CD8-positive, alpha-beta T cell (primary cell): ENCODE measurements at places on chromosomes 4 and X.

DNA sequence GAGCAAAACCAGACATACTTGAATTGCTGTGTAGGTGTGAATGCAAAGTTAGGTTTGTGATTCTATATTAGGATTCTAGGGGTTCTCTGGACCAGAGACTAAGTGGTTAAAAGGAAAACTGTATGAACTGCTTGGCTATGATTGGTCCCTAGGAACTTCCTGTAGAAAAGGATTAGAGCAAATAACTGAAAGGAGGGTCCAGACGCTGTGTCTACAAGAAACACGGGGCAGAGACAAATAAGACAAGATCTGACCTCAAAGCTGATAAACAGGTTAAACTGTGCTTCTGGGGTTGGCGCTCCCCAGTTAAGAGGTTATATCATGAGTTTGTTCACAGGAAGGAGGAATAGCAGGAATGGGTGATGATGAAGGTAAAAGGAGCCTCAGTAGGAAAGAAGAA is 183.6 kb downstream of the MGST2 start:
- DNase-seq: no peak

DNA sequence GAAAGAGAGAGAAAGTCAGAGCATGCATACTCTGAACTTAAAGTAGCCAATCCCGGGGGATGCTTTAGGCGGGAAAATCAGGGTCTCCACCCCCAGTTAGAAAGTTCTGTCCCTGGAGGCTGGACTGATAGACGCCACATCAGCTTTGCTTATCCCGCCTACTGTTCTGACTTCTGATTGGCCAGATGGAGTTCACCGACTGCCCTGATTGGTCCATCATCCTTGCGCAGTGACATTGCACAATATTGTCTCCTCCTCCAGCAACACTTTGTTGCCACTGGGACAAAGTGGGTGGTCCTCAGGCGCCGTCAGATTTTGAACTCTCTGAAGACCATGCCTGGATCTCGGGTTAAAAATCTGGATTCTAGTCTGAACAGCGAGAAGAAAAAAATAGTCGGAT is 50.3 kb downstream of the SSX3 start:
- no peak for DNase-seq

- DNase-seq: no peak
Observed at GRCh38 chr4:30413915-30414314, 306.3 kb upstream of the PCDH7 start.

GRCh38 chr4:137448402-137448801 is 83.9 kb downstream of the PCDH18 start:
- no peak for DNase-seq

DNA sequence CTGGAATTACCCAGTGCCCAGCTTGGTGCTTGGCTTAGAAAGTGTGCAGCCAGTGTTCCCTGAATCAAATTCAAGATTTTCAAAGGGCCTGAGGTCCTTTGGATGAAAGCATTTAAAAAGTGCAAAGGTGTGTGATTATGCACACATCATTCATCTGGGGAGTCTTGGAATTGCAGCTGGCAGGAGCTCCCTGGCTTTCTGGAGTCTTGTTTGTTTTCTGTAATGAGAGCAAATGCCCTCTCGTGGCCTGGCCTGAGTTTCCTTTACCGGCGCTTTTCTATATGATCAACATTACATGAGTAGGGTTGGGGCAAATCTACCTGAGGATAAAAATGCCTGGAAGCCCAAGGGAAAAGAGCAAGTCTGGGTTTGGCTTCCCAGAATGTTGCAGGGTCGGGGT is 24.6 kb upstream of the SORCS2 start:
- DNase-seq: no peak

- no peak for DNase-seq
Observed at GRCh38 chr4:141119071-141119470, 14.2 kb downstream of the RNF150 start.

DNA sequence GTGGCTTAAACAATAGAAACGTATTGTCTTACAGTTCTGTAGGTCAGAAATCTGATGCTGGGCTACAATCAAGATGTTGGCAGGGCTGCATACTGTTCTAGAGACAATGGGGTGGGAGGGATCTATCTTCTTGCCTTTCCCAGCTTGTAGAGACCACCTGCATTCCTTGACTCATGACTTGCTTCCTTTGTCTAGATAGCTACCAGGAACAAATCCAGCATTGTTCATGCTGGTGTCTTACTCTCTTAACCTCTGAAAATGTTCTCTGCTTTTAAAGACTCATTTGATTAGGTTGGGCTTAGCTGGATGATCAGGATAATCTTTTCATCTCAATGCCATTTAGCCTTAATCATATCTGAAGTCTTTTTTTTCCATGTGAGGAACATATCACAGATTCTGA is 169.0 kb downstream of the ZNF330 start:
- no peak for DNase-seq

DNA sequence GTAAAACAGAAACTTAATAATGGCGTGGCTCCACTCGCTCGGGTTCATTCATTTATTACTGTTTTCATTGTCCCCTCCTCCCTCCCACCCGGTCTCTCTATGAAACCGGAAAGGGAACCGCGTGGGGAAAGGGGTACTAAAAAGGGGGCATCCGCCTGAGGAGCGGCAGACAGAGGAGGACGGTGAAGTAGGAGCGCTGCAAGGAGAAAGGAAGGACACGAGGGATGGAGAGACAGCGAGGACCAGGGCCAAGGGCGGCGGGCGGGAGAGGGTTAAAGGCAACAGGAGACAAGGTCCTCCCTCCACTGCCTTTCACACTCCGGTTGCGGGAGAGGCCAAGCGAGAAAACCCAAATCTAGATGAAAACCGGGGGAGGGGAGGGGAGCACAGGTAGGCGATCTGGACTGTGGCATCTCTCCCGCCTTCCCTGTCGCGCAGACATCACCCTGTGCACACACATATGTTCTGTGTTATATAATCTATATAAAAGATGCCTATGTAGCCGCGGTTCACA is 829 bp downstream of the ELOVL6 start:
- peak; percentile 35 for DNase-seq

DNA sequence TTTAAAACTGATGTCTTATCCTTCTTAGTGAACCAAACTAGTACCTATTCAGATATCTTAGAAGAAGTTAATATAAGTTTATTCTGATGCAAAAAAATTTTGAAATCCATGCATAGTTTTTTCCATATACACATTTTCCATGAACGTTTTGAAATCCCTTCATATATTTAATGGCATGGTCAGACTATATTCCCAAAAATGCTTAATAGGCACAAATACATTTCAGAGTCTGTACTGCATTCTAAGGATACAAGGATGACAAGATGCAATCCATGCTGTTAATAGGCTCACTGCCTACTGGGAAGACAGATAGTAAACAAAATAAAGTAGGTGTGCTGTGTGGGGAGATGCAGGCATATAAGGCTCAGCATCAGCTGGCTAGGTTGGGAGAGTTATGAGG is 33.2 kb downstream of the PROM1 start:
- DNase-seq: no peak

GRCh38 chrX:821327-822107 is 190.9 kb downstream of the SHOX start:
- no peak for DNase-seq

DNA sequence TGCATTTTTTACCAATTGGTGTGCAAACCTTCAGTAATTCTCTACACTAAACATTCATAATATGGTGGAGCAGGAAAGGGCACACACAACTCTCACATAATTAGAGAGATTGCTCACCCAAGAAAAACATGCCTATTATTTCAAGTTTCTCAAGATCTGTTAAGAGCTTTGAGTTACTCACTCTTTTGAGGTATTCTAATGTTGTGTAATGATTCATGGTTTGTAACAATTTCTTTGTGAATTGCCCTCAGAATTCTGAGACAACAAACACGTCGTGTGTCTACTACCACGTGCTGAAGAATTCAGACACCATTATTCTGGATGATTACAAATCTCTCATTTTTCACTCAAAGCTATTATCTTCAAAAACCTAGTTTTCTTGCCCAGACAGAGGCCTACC is 82.8 kb downstream of the PDGFC start:
- DNase-seq: no peak

GRCh38 chr4:4413373-4413725 is 26.4 kb downstream of the NSG1 start:
- DNase-seq: no peak

DNA sequence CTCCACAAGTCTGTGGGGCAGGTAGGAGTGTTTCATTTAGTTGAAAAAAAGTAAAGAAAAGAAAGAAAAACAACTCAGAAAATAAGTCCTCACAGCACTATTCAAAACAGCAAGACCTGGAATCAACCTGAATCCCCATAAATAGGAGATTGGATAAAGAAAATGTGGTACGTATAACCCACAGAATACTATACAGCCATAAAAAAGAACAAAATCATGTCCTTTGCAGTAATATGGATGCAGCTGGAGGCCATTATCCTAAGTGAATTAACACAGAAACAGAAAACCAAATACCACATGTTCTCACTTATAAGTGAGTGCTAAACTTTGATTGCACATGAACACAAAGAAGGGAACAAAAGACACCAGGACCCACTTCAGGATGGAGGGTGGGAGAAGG is 71.9 kb downstream of the ARSJ start:
- DNase-seq: no peak

DNA sequence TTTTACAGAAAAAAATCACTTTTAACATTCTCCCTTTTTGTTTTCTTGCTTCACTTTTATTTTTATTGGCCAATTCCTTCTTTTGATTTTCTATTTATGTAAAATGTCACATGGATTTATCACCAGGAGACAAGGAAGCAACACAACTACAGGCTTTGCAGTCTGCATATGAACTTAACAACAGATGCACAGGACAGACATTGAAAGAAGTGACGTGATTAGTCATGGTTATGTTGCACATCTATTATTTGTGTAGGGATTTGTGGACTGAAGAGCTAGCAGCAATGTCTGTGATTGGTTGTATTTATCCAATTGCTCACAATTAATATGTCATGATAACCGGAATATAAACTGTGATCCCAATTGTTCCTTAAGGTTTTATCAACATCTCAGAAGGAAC is 147.8 kb upstream of the KLF3 start:
- DNase-seq: no peak

- DNase-seq: no peak
Observed at GRCh38 chr4:8010618-8011017, 71.0 kb upstream of the AFAP1 start.

- no peak for DNase-seq
Observed at GRCh38 chr4:76780781-76781697, 116.9 kb downstream of the SOWAHB start.

DNA sequence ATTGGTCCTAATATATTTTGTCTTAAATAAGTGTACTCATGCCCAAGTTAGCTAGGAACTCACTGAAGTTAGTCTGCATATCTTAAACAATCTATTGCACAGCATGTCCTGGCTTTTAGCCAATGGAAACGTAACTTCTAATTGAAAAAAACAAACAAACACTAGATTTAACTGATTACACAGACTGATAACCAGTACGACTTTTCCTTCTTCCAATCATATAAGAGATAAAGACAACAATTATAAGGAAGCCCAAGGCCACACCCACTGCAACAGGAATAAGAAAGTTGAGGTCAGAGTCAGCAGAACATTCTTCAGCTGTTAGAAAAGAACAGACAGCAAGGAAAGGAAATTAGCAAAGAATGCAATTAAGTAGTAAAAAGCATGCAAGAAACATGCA is 40.8 kb downstream of the LAMP2 start:
- DNase-seq: no peak

- DNase-seq: peak; percentile 46
Observed at GRCh38 chrX:331151-331824, 12.7 kb upstream of the GTPBP6 start.

GRCh38 chr4:39635023-39635422 is 3.6 kb downstream of the SMIM14 start:
- DNase-seq: no peak

DNA sequence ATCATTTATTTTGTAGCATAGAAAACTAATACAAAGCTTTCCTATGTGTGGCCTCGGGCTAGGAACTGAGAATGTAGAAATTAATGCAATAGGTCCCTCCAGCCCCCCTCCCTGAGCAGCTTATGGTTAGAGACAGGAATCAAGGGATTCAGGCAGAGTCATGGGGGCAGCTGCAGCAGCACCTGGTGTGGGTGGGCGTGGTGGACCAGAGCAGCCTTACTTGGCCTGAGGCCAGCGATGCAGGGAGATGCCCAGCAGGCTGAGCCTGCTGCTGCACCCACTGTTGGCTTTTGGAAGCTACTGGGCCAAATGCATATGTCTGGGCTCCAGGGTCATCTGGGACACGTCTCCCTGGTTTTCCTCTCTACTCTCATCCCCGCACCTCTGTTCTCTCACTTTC is 74.0 kb downstream of the STK32B start:
- no peak for DNase-seq

DNA sequence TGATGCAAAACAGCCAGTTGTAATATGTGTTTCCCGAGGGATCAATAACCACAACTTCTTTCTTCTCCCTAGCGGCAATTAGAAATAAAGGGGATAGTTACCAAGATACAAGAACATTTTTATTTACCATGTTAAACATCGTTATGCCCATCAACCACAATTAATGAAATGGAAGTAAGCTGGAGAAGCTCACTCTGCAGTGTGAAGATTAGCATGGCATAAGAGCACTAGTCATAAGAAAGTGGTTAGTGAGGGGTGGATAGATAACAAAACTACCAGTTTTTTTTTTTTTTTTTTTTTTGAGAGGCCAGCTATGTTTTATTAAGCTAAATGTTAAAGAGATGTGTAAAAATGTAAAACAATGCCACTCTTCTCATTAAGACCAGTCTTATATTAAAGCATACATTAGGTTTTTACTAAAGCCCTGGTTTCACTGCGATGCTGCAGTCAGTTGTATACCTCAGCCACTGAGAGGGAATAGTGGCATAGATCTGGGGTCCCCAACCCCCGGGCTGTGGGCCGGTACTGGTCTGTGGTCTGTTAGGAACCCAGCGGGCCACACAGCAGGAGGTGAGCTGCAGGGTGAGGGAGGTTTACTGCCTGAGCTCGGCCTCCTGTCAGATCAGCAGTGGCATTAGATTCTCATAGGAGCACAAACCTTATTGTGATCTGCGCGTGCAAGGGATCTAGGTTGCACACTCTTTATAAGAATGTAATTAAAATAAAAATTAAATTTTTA is 27.9 kb upstream of the NFXL1 start:
- DNase-seq: no peak

- DNase-seq: peak; percentile 0
Observed at GRCh38 chrX:97564496-97564895, 680.8 kb downstream of the RPA4 start.

DNA sequence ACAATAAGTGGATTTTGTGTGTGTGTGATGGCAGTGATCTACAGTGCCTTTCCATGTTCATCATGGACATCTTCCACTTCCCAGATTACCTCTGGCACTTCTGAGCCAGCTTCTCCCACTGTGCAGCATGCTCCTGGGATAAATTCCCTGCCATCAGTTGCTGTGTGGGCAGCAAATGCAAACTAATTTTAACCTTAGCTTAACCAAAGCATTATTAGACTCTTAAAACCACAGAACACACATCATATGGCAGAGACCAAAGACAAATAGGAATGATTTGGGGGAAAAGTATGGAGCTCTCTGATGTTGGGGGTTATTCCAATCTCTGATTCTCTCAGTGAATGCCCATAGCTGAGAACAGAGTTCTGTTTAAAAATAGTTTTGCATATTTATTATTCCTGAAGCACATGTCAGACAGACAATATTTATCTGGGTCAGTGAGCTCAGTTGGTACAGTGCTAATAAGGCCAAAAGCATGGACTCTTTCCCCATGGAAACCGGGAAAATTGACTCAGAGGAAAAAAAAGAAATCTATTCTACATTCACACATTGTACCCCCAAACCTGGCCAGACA is 567.4 kb downstream of the IQCM start:
- DNase-seq: no peak

GRCh38 chr4:2753436-2753835 is 2.7 kb downstream of the TNIP2 start:
- no peak for DNase-seq

GRCh38 chrX:136671006-136671610 is 23.1 kb downstream of the CD40LG start:
- DNase-seq: no peak

GRCh38 chr4:105634402-105635080 is 73.9 kb downstream of the INTS12 start:
- DNase-seq: no peak
